COR-L47 (cell line): ENCODE measurements at places on chromosomes 5 and 9.

- DNase-seq = no peak
Measured at GRCh38 chr5:150960791-150961396, 56.1 kb upstream of the ZNF300 start.

- DNase-seq = no peak
Measured at GRCh38 chr9:16469184-16469583, 401.3 kb downstream of the BNC2 start.

- DNase-seq = no peak
Measured at GRCh38 chr5:169649486-169649885, 12.4 kb downstream of the DOCK2 start.

GRCh38 chr5:91058575-91058974 is 324.5 kb downstream of the ARRDC3 start:
- DNase-seq = no peak

DNA sequence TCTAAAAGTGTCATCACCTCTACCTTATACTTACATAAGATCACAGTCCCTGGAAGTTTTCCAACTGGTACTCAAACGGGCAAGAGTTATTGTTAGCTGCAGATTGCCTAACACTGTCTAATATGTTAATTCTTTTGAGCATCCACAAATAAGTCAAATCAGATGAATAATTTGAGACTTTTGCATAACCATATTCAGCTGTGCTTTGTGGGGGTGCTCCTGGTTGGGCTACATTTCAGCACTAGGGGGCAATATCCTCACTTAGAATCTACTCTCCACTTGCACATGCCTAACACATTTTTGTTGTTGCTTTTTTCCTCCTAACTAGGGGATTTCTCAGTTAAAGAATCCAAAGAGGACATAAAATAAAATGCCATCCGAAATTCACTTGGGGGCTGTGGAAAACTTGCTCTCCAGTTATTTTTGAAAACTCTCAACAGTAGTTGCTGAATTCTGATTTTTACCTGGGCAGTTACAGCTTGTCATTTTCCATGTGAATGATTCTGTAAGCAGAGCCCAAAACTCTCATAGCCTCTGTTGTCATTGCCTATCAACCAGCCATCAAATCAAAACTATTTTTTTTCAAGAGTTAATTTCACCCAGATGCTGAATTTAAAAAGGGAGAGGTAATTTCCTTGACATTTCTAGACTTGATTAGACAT is 71.5 kb downstream of the TRIM36 start:
- peak; percentile 29 for DNase-seq

DNA sequence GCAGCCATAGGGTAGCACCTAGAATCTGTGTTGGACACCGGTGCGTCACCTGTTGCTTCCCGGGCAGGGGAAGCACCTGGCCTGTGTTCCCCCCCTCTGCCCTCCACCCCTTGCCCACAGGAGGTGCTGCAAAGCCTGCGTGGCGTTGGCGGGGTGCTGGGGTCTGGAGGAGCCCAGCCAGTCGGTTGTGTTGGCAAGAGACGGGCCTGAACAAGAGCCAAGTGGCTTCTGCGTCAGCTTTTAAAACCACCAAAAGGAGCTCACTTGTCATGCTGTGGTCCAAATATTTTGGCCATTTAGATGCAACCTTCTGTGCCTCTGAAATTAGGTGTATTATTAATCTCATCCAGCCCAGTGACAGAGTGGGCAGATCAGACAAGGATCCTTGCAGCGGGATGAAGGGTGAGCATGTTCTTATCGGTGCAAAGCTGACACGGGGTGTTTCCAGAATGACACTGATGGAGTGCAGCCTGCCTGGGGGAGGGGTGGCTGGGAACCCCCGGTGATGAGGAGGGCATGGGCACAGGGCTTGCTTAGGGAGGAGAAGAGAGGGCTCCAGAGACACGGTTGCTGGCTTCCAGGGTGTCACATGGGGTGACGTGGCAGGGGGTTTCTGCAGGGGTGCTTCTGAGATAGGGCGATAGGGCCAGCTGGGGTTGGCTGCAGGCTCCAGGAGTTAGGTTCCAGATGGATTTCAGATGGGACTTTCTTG is 9.7 kb upstream of the RXRA start:
- DNase-seq = no peak

DNA sequence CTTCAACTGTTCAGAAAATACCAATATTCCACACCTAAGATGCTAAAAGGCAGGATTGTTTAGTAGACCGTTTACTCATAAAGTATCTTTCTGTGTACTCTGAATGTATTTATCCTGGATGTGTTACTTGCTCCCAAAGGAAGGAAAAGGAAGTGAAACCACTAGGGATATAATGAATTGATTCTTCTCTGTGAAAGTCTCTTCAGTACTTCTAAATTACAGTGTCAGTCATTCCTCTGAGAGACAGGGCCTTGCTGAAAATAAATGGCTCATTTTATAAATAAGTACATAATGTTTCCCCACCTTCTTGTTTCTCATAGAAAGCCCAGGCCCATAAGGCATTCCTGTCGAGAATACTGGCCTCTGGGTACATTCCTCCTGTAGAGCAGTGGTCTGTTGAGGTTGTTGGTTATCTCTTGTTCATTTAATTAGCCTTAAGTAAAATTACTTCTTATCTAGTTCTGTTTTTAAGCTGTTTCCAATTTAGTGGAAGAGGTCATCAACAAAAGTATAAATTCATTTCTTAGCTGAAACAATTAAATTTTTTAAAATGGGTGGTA is 1.6 kb downstream of the HAPLN1 start:
- no peak for DNase-seq

DNA sequence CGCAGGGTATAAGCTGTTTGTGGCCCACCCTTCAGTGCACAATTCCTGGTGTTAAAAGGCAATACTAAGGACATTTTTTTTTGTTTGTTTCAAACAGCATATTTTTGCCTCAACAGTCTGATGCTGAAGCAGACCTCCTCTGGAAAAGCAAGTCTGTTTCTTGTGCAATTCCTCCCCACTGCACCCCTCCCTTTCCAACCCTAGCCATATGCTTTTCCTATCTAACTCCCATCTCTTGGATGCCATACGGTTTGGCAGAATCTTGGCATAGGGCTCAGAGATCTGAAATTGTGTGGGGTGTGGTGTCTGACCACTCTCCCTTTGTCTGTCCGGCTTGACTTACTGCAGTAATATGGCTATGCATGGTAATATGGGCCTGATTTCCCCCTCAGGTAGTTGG is 161.6 kb downstream of the TMEM38B start:
- no peak for DNase-seq

DNA sequence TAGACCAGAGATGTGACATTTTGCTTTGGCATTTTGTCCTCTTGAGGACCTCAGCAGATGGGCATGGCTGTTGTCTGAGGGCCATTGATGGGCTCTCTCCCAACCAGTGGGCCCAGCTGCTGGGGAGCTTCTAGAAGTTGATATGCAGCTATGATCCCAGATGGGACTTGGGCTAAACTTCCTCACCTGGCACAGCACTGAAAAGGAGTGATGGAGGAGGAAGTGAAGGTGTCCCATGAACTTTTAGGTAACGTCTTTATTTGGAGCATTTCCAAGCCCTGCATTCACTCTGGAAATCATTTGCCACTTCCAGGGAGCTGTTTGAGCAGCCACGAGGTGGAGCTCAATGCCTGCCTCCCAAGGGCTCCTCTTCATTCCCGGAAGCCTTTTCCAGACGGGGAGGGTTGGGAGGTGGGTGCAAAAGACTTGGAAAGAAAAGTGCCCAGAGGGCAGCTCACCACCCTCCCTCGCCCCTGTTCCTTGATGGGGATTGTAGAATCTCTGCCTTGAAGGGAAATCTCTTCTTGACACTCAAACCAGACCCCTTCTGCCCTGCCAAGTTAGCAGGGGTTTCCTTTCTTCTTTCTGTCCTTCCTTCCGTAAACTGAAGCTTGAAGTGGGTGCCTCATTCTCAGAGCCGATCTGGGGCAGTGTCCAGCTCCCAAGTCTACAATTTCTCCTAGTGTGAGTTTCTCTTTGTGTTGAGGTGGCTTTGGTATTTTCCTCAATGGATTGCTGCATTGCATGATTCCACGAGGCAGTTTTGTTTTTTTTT is 18.1 kb upstream of the NEUROG1 start:
- peak; percentile 44 for DNase-seq

- no peak for DNase-seq
Measured at GRCh38 chr5:139459451-139459934, 3.0 kb downstream of the ECSCR start.

GRCh38 chr5:42390115-42390514 is 33.1 kb upstream of the GHR start:
- DNase-seq = no peak

DNA sequence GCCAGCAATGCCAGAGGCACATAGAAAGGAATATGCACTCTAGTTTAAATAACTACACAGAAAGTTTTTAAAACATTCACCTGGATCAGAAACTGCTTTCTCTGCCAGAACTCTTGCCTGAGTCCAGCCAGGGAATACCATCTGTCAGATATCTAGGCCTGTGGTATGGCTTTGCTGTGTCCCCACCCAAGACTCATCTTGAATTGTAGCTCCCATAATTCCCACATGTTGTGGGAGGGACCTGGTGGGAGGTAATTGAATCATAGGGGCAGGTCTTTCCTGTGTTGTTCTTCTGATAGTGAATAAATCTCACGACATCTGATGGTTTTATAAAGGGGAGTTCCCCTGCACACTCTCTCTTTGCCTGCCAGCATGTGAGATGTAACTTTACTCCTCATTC is 41.5 kb upstream of the KCNV2 start:
- DNase-seq = no peak

GRCh38 chr9:103041961-103042360 is 46.8 kb downstream of the CYLC2 start:
- DNase-seq = no peak

GRCh38 chr5:17355586-17356346 is 138.3 kb downstream of the BASP1 start:
- DNase-seq = no peak
